ENCODE measurements at places on chromosomes 6 and 20.

DNA sequence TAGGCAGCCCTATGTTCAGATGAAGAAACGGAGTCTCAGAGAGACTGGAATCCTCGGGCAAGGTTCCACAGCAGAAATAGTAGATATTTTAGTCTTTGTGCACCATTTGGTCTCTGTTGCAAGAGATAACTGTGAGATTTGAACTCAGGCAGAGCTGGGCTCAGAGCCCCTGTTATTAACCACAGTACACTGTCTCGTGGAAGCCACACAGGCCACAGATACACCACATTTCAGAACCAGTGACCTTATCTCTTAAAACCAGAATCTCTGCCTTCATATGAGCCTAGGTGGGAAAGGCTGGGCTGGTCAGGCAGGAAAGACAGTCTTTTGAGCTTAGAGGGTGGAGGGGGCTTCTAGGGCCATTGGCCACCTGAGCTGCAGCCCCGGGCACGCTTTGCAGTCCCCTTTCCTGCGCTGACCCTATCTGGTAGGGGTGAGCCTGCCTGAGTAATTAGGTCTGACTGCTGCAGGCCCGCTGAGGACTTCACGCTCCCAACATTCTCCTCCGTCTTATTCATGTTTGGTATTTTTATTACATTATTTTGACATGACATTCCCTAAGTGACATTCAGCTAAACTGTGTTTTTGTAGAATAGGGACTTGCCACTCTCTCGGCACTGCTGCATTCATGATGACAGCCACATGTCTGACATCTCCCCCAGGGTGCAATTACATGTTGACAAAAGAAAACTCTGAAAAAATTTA is 71.1 kb downstream of the KCNB1 start:
- peak; percentile 88 for DNase-seq

DNA sequence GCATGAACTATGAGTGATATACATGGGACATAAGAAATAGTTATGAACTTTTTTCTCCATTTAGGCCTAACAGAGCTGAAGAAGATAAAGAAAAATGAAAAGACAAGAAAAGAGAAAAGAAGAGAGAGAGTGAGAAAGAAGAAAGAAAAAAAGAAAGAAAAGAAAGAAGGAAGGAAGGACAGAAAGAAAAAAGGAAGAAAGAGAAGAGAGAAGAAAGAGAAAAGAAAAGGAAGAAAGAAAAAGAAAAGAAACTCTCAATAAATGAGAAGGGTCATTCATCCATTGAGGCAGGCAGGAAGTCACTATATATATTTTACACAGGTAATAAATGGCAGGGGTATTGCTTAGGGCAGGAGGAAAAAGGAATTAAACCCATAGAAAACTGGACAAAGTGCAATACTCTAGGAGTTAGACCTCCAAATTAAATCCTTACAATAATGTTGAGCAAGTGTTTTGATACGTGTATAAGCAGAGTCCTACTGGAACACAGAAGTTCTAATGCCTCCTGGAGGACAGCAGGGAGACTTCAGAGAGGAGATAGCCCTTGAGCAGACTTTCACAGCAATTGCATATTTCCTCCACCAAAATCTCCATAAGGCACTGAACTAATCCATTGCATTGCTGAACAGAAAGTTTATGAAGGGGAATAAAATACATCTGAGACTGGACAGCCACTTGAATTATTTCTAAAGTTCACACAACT is 86.4 kb upstream of the TENT5A start:
- peak; percentile 20 for DNase-seq

DNA sequence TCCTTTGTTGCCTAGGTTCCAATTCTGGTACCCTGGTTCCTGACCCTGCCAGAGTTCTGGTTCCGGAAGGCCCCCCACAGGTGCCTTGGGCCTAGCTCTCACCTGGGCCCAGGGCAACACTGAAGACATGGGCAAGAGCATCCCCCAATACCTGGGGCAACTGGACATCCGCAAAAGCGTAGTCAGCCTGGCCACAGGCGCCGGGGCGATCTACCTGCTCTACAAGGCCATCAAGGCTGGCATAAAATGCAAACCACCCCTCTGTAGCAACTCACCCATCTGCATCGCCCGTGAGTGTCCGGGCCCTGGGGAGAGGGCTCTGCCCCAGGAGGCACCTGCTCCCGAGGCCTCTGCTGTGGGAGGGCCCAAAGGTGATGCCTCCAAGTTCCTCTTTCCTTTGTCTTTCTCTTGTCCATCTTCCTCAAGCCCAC is at the start of gene ARMC12:
ARMC12 (plus strand) TSS at position 51 of the 431 bp plus-strand sequence; CDS start at position 128, 77 bp downstream.
- no peak for DNase-seq

GRCh38 chr6:56686429-56686828 is 43.7 kb upstream of the DST start:
- DNase-seq = no peak

GRCh38 chr6:14925699-14926026 is 320.2 kb upstream of the JARID2 start:
- DNase-seq = no peak

- DNase-seq = no peak
These were observed 82.1 kb upstream of the SRSF6 start for GRCh38 chr20:43375591-43375990.

- DNase-seq = no peak
These were observed 26.6 kb upstream of the MYT1 start for GRCh38 chr20:64137598-64138031.

GRCh38 chr6:79949233-79949632 is 1.9 kb upstream of the ELOVL4 start:
- peak; percentile 85 for DNase-seq

DNA sequence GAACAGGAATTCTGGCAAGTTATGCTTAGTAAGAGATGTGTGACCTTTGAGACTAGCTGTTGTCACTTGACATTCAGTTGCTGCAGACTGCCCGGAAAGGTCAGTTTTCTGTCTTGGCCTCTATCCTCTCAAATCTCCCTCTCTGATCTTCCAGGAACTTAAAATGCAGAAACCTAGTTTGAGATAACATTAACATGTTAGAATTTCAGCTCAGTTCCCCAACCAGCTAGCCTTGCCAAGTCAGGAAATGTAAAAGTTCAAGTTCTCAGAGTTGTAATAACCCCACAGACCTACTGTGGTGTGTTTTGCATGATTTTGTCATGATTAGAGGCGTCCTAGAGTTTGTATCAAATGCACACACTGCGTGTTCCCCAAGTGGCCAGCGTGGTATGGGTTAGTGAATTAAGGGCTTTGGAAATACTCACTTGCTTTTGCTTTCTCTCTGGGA is 46.6 kb downstream of the DUSP22 start:
- DNase-seq = no peak

- DNase-seq = no peak
These were observed 69.8 kb downstream of the ZHX3 start for GRCh38 chr20:41247523-41248367.

GRCh38 chr20:58086763-58087561 is 141.5 kb downstream of the ANKRD60 start:
- peak; percentile 24 for DNase-seq

GRCh38 chr6:163640641-163641040 is 226.1 kb downstream of the QKI start:
- DNase-seq = no peak

DNA sequence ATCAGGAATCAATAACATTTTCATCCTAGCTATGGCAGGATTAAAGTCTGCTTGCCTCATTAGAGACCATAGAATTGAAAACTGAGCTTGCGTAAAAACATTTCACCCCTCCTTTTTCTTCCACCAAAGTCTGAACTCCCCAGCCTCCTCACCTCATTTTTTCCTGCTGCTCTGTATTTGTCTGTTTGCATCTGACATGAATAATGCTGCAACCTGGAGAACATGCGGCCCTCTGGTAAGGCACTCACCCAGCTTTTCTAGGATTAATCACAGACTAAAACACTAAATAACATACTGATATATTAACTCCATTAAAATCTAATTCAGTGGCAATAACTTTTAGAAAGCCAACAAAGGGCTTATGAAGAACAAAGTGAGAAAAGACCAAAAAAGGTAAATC is 677.7 kb upstream of the NRSN1 start:
- DNase-seq = no peak

- no peak for DNase-seq
These were observed 56.8 kb upstream of the MTRF1L start for GRCh38 chr6:153059311-153059710.

Measured in OCI-M1 (cell line).